PC-3 (cell line): ENCODE measurements at places on chromosomes 11 and 22. TPM values are rescaled to one million over a fixed set of nuclear protein-coding genes. Genes with fewer than 3 reads are reported as not detected.

The THY1 gene
- total RNA-seq: not detected in 2 replicates

DNA sequence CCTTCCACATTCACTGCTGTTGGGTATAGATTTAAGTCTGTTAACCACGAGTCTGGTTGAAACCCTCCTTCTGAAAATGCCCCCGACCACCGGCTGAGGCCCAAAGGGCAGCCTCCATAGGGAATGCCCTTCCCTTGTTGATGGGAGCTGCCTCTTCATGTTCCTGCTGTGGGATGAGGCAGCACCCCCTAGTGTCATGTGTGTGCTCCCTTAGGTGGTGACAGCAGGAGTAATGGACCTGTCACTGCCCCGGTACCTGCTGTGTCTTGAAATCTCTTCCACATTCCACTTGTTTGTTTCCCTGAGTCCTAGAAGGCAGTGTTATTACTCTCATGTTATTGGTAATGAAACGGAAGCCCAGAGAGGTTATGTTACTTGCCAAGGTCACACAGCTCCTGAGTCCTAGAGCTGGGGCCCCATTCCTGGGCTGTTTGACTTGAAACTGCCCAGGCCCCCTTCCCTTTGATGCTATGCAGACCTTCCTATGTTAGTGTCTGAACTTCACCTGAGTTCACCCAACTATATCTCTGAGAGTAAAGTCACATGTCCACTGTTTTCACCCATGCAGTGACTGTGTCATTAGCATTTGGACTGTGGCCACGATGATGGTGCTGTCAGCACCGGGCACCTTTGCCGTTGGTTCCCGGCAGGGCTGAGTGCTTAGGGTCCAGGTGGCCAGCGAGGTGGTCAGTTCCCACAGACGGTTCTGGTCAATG is 234.3 kb downstream of the TBC1D22A start:
- H3K4me1 ChIP-seq: no peaks in the 10 kb centered on the region
- no peaks in the 10 kb centered on the region for H3K27me3 ChIP-seq
- no peak overlapping the region for H3K4me3 ChIP-seq

The RASGRP2 gene
- total RNA-seq: not detected in 2 replicates

- no peaks in the 10 kb centered on the region for H3K4me1 ChIP-seq
- H3K27ac ChIP-seq: no peak overlapping the region
- H3K27me3 ChIP-seq: no peaks in the 10 kb centered on the region
These were observed 274.3 kb downstream of the DDX10 start for GRCh38 chr11:108939135-108939534.
